ENCODE measurements at places on chromosomes 11 and 22.

DNA sequence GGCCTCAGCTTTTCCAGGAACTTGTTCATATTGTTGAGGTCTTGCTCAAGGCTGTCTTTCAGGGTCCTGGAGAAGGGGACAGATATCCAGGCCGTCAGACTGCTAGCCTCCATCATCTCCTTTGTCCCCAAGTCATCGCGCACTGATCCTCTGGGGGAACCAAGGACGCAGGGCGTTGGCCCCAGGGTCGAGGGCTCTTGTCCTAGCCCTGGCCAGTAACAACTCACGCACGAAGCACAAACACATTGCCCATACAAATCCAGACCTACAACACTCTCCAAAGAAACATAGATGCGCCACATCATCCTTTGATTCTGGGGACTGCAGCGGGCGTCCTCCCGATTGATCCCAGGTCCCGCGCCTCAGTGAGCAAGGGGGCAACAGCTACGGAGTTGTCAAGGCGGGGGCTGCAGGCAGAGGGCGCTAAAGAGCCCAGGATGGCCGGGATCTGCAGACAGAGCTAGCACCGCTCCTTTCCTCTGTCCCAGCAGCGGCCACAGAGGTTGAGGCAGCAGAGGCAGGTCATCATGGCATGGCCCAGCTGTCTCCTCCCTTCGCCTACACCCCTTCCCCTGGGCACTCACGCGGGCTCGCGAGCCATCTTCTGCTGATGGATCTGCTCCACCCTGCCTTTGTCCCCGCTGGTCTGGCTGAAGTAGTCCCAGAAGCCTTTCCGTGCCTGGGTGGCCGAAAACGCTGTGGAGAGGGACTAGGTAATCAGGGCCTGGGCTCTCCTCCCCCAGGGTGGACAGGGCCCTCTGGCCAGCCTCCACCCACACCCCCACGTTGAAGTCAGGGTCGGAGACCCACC, 472 bp downstream of the APOA5 start:
- DNase-seq = peak; percentile 86

GRCh38 chr11:47828284-47828683, 19.9 kb downstream of the NUP160 start:
- DNase-seq = no peak

- DNase-seq = no peak
These were observed 32.1 kb downstream of the ARHGEF17 start for GRCh38 chr11:73340164-73340563.

DNA sequence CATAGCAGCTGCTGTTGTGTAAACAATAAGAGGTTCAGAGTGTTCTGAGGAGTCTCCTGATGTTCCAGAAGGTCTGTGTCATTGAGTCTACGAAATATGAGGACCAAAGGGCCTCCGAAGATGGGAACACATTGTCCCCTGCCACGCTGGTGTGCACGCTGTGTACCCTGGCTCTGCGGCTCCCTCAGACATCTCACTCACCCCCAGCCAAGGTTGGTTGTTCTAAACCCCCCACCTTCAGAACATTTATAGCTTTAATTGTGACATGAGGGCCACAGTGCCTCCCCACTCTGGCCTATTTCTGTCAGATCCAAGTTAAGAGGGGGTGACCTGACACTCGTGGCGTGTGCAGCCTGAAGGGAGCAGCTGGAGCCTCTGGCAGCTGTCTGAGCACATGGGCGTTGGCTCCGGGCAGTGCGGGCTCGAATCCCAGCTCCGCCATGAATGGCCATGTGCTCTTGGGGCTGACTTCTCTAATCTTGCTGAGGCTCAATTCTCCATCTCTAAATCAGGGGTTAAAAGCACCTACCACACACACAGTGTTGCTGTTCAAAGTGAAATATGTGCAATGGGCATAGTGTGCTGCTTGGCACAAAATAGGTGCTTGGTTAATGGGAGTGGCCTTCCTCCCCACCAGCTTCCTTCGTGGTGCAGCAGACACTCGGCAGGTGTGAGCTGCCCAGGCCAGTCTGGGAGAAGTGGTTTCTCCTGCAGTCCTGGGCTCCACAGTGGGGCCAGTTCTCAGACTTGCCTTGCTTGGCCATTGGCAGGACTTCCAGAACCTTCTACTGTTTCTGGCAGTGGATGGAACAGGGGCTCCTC, 39.7 kb upstream of the MICAL2 start:
- no peak for DNase-seq

DNA sequence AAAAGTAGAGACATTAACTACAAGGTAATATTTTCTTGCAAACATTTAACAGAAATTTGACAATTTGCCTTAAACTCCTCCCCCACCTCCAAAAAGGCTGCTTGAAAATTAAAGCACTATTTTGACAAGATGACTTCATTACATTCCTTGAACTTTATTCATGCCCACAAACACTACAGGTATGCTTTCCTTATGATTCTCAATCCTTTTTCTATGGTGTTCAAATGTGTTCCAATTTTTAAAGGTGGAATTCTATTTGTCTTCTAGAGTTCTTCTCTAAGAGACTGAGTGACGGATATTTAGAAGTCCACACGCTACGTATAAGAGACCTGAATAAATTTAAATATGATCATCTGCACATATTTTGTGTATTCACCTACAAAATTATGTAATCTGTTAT, 69.4 kb downstream of the MRTFA start:
- no peak for DNase-seq

GRCh38 chr11:83643115-83643514, 356.9 kb upstream of the CCDC90B start:
- DNase-seq = no peak

- no peak for DNase-seq
These were observed 8.4 kb downstream of the SLCO2B1 start for GRCh38 chr11:75159151-75159953.

DNA sequence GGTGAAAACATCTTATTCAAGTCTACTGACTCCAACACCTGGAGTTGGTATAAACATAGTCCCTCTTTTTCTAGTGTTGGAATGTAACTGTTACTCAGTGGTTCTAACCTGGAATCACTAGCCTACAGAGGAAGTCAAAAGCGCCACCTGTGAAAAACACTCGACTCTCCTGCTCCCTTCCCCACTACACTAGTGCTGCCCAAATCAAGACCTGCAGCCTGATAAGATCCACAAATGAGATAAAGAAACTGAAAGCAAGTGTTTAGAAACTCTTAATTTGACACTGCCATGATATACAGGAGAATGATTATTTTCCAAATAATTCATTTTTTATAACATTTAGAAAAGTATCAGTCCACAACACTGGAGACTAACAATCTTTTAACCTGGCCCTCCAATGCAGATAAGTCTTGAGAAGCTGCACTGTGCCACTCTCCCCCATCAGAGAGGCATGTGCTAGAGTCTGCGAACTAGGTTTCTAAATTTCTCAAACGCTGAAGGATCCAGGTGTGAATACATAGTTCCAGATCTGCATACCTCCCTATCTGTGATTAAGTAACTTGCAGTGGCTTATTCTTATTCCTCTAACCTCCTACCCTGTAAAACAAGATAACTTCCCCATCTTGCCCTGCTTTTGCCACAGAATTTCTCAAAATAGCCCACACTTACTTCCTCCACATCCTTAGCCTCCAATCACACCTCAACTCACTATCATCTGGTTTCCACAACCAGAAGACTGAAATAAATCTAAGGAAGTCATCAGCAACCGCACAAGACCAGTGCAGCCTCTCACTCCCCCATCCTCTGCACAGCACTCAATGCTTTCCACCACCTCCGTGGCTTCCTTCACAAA, 88.1 kb downstream of the RRAS2 start:
- DNase-seq = no peak

DNA sequence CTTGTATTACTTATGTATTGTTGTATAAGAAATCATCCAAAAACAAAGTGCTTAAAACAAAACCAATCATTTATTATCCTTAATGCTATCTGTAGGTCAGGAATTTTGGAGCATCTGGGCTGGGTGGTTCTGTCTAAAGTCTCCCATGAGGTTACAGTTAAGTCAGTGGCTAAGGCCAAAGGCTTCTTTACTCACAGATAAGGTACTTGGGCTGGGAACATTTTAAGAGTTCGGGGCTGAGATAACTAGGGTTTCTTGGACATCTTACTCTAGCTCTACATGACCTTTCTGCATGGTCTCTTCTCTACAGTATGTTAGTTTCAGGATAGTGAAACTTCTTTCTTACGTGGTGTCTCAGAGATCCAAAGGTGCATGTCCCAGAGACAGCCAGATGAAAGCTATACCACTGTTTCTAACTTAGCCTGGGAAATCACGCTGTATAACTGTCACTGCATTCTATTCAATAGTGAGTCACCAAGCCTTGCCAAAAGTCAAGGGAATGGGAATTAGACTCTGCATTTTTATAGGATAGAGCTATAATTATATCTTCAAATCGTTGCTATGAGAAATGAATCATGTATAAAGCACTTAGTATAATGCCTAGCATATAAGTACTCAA, 29.6 kb downstream of the SOX6 start:
- DNase-seq = no peak

DNA sequence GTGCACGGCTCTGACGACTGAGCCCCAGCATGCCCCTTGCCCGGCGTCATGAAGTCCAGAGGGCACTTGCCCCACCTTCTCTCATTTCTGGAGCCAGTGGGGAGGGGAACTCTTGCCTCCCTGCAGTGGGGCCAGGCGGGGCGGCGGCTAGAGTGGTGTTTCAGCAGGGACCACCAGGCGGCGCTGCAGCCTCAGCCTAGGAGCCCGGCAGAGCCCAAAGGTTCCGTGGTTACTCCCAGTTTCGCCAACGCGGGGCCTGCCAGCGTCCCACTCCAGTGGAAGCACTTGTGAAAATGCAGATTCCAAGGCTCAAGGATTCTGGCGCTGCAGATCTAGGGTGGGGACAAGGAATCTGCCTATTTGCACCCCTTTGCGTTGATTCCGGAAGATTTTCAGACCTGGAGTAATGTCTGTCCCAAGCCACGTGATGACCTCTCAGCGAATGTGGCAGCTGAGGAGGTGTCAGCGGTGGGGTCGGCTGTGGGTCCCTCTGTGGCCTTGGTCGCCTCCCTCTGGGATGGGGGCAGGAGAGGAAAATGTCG, 55.7 kb downstream of the CD82 start:
- DNase-seq = peak; percentile 91

- DNase-seq = no peak
These were observed 1281.0 kb downstream of the LRRC4C start for GRCh38 chr11:40178470-40178869.

DNA sequence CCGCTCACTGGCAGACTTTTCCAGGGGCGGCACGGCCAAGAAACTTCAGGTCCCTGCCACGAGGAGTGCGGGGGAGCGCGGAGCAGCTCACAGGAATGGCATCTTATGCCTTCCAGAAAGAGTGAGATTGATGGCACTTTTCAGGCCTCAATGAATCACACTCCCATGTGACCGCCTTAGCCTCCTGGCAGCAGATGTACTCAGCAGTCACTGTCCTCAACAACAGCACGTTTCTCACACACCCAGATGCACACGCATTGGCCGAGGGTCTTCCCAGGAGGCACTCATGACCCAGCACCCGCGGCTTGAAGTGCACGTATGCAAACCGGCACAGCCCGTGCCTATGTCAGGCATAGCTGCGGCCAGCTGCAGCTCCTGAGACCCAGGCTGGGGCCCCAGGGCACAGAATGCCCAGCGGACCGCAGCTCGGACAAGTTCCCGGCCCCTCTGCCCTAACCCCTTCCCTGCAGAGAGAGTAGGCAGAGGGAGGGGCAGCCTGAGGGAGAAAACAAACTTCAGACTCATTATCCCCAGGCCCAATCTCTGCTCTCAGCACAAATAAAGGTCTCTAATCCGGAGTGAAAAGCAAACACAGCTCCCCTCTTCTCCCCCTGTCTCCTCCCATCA, 48.3 kb downstream of the RPUSD4 start:
- no peak for DNase-seq

DNA sequence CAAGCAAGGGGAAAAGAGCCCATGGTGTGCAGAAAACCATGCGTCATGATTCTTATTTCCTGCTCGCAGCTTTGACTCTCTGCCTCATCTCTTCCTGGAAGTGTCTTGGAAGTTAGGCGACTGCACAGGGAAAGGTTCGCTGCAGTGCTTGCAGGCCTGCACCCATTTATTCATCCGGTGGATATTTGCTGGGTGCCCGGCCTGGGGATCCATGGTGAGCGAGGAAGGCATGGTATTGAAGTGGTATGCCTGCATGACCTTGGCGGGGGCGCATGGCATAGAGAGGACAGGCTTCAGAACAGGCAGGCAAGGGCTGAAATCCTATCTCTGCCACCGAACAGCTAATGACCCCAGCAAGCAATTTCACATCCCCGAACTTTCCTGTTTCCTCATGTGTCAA, 40.6 kb downstream of the FAM83F start:
- no peak for DNase-seq

DNA sequence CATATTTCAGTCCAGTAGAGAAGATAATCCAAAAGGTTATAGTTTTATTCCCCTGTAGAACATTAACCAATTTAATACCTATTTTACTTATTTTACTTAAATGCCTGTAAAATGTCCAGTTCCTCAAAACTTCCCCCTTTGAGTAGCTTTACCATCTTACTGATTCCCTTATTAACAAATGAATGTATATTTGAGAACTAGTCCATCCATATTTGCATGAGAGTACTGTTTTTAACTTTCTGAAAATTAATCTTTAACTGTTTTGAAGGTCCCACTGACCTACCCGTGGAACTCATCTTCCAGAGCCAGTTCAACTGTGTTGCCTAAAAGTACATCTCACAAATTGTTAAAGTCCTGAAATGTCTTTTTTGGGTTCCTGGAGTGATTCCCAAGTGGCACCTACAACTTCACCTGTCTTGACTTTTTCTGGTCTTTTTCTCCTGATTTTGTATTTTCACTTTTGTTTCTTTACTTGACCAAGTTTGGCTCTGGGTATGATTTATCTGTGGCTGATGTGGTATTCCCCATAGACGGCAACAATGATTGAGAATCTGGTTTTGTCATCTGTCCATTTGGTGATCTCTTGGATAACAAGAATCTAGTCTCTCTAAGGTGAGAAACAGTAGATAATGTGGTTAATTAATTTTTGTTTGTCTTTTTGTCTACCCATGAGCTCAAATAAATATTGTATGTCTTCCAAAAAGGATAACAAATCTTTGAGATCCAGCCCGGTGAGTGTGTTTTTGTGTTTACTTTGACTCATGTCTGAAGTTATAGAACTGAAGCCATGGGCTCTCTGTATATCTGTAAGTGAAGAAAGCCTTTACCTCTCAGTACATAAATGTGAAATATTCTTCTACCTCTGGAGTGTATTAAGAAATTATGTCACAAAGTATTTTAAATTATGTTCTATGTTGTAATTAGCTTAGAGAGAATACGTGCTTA, 174.2 kb downstream of the ETS1 start:
- DNase-seq = no peak

DNA sequence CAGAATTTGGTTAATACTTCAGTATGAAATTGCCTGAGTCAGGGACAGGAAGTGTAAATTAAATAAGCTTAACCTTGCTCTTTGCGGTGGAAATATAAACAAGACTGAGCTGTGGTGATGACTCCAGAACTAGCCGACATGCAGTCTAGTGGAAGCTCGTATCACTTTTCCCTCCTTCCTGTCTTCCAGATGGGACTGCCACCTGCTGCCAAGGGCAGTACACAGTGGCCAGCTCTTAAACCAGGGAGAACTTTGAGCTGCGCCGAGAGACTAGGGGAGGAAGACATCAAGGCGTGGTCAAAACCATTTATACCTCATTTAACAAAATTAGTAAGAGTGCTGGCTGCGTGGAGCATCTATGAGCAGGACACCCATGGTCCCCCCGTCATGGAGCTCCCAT, 31.3 kb upstream of the CTTN start:
- no peak for DNase-seq

- no peak for DNase-seq
These were observed 276.9 kb downstream of the FAM76B start for GRCh38 chr11:95512682-95513081.

- DNase-seq = no peak
These were observed 68.9 kb downstream of the MTMR3 start for GRCh38 chr22:29951791-29952413.
